Stimulated activated CD4-positive, alpha-beta T cell treated with anti-CD3 and anti-CD28 coated beads, Interleukin-4, amount 100 ng/mL, for 1 hour (primary cell): ENCODE measurements at places on chromosomes 5 and 9.

DNA sequence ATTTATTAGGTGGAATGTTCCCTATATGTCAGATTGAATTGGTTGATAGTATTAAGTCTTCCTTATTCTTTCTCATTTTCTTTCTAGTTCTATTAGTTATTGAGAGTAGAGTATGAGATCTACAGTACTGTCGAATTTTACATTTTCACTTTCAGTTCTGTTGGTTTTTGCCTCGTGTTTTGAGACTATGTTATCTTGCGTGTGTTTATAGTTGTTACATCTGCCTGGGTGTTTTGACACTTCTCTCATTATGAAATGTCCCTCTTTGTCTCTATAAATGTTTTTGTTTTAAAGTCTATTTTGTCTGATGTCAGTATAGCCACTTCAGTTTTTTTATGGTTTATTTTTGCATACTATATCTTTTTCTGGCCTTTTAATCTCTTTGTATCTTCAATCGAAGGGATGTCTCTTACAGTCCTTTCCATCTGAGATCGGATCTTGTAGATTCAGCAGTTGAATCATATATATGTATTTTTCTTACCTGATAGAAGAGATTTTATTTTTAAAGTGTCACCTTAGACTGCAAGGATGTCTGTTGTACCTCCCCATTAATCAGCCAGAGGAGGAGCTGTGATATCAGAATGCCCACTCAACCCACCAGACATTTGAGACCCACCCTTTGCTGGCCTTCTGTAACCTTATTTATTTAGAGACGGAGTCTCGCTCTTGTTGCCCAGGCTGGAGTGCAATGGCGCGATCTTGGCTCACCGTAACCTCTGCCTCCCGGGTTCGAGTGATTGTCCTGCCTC, 20.7 kb downstream of the EHMT1 start:
- no peak for DNase-seq

DNA sequence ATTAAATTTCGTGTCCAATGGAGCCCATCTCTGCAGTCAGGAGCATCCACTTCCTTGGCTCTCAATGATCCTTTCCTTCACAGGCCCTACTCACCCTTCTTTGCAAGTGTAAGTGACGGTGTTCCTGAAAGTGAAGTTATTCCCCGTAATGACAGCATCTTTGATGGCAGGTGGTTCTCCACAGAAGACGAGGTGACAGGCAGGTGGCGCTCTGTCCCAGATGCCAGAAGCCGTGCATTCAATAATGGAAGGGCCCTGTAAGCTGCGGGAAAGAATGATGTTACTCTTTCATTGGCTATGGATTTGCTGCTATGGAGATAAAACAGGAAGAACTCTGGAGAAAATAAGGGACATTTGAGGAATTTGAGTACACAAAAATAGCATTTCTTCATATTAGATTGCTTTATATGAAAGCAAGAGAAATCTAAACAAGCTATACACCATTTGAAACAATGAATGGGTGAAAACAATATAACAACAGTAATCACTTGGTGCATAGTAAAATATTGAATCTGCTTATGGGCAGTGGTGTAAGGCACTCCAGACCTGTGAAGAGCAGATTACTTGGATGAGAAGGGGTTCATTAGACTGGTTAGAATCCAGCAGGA, 89.9 kb upstream of the TXNDC8 start:
- peak; percentile 18 for DNase-seq

DNA sequence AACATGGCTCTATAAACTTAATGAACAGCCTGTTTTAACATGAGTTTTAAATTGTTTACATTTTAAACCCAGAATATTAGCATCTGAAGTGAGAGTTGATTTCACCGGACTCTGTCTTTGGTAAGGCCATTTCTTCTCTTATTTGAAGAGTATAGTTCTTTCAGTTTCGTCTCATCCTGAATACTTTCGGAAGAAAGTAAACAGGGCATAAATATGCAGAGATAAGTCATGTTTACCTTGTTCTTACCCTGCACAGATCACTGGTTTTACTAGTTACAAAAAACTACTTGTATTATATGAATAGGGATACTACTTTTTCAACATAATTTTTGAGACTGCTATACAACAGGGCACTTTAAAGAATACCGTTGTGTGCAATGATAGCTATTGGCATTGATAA, 656.3 kb upstream of the ZNF608 start:
- no peak for DNase-seq

DNA sequence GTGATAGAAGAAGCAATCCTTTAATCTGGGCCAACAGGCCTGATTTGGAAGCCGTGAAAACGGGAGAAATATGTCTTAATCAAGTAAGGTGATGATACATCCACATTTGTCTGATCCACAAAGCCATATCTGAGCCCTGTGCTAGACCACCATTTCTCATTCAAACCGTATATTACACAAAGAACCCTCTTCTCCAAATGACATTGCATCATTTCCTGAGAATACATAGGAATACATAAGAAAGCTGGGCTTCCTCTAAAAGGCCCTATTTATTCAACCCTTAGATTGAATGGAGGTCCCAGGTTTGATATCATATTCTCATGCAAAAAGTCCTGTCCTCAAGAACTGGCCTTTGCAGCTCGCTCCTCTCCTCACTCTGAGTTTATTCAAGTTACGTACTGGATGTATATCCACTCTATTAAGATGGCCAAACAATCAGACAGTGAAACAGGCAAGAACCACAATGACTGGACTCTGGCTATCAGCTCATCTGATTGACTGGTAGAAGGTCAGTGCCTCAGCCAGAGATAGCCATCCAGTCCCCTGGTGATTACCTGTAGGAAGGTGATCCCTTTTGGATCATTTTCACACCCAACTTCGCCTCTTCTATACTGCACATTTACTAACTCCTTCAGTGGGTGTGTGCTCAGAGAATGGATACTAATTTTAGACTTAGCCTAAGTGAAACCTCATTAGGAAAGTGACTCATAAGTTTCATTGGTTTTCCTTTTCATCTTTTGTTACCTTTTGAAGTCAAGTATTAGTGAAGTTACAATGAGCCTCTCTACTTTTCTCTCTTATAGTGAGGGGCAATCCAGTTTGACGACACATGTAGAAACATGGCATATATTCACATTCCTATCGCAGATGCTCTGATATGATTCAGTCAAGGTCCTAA, 167.6 kb upstream of the WWC1 start:
- DNase-seq = no peak

GRCh38 chr9:18473652-18474279, at the start of gene ADAMTSL1:
TSS of gene ADAMTSL1 (plus strand) at chr9:18474153. CDS start at chr9:18474233, 80 bp downstream.
- DNase-seq = no peak

- no peak for DNase-seq
Observed at GRCh38 chr9:34689512-34689911, 1.6 kb downstream of the CCL19 start.

DNA sequence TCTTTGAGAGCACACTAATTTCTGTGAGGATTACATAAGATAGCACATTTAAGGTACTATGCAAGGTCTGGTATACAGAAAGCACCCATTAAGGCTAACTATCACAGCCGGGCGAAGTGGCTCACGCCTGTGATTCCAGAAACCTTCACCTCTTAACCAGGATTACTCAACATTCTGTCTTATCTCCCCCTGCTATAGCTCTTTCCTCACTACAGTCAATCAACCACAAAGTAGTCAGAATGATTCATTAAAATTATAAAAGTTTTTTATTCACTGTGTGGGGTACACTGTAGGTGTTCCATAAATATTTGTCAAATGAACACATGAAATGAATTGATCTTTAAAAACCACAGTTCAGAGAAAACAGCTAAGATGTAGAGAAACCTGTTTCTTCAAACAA, 48.7 kb downstream of the CHD1 start:
- peak; percentile 12 for DNase-seq

GRCh38 chr5:143231973-143232812, 171.3 kb downstream of the NR3C1 start:
- DNase-seq = no peak

- DNase-seq = no peak
Observed at GRCh38 chr9:89635816-89636215, 31.0 kb downstream of the GADD45G start.

- no peak for DNase-seq
Observed at GRCh38 chr9:114588651-114589526, 1.3 kb downstream of the ATP6V1G1 start.
